ENCODE measurements at places on chromosomes 16 and 17. TPM values are rescaled to one million over a fixed set of nuclear protein-coding genes. Genes with fewer than 3 reads are reported as not detected.

Gene NGFR
- 0.30 TPM for total RNA-seq

Gene ENO3
- 2.3 TPM for total RNA-seq

Gene RSPRY1
- 66.7 TPM for total RNA-seq

Gene CA10
- total RNA-seq = not detected

Gene PLEKHH3
- 8.4 TPM for total RNA-seq

Gene YBX2
- 0.15 TPM for total RNA-seq

Gene HS3ST6
- total RNA-seq = not detected

Gene PPL
- 0.46 TPM for total RNA-seq

Gene CACNA1H
- under 0.01 TPM for total RNA-seq

Gene RRAD
- total RNA-seq = 0.65 TPM

All from epithelial cell of umbilical artery (primary cell).